ENCODE measurements at places on chromosomes 3 and 15.
A peak's percentile ranks its signal among the peaks of the same experiment; 100 is the strongest.

DNA sequence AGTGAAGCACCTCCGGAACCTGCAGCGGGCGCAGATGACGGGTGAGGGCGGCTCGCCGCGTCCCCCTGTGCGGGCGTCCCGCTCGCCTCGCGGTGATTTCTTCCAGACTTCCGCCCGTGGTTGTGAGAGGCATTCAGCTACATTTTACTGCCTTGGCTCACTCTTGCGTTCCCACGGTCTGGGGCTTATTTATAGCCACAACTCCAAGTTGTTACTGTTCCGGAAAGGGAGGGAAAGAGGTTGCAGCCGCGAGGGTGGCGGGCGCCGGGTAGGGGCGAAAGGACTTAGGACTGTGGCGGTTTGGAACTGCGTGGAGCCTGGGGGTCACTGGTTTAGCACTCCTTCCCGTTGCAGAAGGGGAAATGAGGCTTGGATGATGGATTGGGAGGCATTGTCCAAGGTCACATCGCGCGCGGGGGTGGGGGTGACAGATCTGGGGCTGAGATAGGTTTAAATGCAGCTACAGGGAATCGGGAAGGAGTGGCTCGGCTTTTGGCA lies 1.1 kb downstream of the HES1 start:
- DNase-seq = no peak

GRCh38 chr3:177705976-177706823 lies 508.9 kb upstream of the TBL1XR1 start:
- DNase-seq = no peak

- DNase-seq = no peak
These were observed 25.3 kb downstream of the ADGRG7 start for GRCh38 chr3:100634493-100635272.

GRCh38 chr3:150680562-150680961 lies 23.2 kb downstream of the ERICH6 start:
- DNase-seq = no peak

GRCh38 chr15:86002444-86002843 lies 77.2 kb upstream of the AGBL1 start:
- no peak for DNase-seq

- DNase-seq = no peak
These were observed at the start of gene ARNT2 for GRCh38 chr15:80404057-80404760. TSS of gene ARNT2 (plus strand) at chr15:80404382. CDS start at chr15:80404516, 134 bp downstream.

DNA sequence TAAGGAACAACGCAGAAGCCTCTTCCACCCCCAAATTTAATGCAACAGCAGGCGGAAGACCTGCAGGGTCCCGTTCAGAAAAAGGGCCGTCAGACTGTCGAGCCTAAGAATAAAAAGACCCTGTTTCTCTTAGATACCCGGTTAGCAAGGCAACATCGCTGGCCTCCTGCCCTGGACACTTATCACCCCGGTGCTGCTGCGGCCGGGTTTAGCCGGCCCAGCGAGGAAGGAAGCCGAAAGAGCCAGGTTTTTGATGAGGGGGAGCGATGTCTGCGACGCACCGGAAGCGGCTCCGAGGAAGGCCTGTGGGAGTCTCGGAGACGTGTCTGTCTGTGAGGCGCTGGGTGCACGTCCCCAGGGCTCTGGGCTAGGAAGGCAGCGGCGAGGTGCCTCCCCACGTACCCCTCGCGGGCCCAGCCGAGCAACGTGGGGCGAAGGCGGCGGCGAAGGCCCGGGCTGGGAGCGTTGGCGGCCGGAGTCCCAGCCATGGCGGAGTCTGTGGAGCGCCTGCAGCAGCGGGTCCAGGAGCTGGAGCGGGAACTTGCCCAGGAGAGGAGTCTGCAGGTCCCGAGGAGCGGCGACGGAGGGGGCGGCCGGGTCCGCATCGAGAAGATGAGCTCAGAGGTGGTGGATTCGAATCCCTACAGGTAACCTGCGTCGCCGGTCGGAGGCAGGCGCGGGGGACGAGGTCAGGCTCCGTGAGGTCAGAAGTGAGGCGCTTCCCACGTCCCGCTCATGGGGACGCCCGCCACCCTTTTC lies at the start of gene UBA5:
Gene UBA5, plus strand, starts transcription at position 278 of the 759 bp plus-strand sequence. Its CDS starts 209 bp downstream, at position 487.
- DNase-seq = peak; percentile 54

- no peak for DNase-seq
These were observed 36.2 kb upstream of the TSPAN3 start for GRCh38 chr15:77107068-77107467.

GRCh38 chr15:76340803-76341365 lies 4.3 kb downstream of the ISL2 start:
- DNase-seq = no peak
